ENCODE measurements at places on chromosomes 7 and 10.

DNA sequence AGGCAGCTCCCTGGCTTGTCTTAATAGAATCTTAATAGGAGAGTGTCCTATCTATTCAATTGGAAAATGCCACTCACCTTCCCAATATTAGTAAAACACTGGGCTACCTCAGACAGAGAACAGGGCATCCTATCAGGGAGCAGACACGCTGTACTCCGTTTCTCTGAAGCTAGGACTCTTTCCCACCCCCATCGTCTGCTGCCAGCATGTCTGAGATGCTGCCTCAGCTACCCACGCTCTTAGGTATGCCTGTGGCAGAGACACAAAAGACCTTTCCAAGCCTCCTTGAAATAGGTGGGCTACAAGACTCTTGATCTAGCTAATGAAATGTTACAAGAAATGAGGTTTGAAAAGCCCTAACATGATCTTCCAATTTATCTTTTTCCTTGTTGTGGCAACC lies 2.5 kb upstream of the LRIT2 start:
- no peak for DNase-seq

GRCh38 chr10:642186-642890 lies 47.1 kb downstream of the DIP2C start:
- DNase-seq, result no peak

DNA sequence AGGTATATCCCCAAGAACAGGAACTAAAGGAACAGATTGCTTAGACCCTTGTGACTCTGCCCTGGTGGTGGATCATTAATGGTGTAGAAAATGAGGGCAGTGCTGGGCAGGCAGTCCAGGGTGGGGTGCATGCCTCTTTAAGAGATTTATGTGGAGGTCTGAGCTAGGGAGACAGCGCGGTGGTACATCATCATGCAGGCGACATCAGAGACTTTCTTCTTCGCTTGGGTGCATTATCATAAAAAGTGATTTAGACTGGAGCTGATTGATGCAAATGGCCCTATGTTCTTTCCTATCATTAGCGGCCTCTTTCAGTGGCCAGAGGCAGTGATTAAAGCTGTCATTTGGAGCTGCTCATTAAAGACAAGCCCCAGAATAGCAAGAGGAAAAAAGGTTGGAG lies 519.1 kb upstream of the GALNT17 start:
- DNase-seq, result no peak

DNA sequence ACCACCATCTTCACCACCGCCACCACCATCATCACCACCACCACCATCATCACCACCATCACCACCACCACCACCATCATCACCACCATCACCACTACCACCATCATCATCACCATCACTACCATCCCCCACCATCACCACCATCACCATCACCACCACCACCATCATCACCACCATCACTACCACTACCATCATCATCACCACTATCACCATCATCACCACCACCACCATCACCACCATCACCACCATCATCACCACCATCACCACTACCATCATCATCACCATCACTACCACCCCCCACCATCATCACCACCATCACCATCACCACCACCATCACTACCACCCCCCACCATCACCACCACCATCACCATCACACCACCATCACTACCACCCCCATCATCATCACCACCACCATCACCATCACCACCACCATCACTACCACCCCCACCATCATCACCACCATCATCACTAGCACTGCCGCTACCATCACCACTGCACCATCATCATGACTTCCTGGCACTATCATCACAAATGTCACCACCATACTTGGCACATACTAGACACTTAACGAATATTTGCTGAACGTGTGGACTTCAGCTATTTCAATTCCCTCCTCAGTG lies 25.3 kb upstream of the FZD8 start:
- no peak for DNase-seq

- DNase-seq, result no peak
Measured at GRCh38 chr10:67200913-67201564, 275.2 kb downstream of the LRRTM3 start.

DNA sequence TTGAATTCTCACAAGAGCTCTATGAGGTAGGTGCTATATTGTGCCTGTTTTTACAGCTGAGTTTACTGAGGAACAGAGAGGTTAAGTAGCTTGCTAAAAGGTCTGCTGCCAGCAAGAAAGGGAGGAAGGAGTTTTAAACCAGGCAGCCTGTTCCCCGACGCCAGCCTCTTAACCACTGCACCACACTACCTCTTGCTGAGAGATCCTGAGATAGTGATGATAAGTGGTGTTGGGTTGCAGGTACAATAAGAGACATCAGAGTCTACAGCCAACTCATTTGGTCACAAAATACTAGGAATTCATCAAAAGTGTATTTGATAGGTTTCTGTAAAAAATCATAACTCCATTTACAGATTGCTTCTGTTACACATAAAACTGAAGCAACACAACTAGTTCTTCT lies 8.0 kb downstream of the CCDC71L start:
- DNase-seq, result no peak

GRCh38 chr10:77834943-77835668 lies 91.4 kb downstream of the DLG5 start:
- DNase-seq, result no peak

DNA sequence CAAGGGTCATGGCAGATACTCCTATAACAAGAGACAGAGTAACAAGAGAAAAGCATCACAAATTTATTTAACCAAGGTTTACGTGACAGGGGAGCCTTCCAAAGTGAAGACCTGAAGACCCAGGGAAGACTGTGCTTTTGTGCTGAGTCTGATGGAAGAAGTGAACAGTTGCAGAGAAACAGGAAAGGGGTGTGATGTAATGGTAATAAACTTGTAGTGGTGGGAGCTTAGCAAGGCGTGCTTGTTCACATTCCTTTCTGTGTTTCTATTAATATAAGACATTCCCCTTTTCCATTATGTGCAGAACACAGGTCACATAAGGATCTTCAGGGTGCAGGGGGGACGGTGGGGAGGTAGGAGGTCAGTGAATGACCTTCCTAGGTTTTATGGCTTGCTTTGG lies 25.5 kb upstream of the C10orf67 start:
- DNase-seq, result peak; percentile 88

DNA sequence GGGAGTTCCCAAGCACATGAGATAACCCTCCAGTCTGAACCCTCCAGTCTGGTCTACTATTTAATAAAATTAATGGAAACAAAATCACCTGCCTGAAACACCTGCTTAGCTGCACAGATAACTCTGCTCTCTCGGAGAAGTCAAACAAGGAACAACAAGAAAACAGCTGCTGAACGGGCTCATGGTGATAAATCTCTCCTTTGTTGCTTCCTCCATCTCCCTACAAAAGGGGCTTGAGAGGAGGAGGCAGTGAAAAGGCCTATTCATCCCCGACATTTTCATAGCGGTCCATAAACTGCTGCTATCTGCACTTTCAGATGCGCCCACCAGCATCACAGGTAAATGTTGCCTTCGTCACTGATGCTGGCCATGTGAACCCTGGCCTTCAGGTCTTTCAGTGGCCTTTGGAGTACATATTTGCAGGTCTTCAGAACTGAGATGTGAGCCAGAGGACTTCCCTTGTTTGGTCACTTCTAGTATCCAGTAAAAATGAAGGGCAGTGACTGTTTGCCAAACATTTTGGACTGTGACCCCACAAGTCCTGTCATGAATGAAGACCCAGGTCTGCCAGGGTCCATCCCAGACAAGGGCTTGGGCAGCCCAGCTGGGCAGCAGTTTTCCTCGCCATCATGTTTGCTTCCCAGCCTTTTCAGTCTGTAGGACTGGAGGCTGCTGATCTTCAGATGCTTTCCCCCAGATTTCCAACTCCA lies 15.9 kb downstream of the FKBP6 start:
- DNase-seq, result no peak
